Adrenal gland (tissue), 19 donors: ENCODE measurements at places on chromosomes 12 and 14. TPM values are rescaled to one million over a fixed set of nuclear protein-coding genes. Genes with fewer than 3 reads are reported as not detected.

The HELB gene
- total RNA-seq, result 5.4 TPM

The ZDHHC22 gene
- total RNA-seq, result not detected

The GRIP1 gene
- total RNA-seq, result 1.00 TPM

The NRIP2 gene
- total RNA-seq, result 6.0 TPM

The IQSEC3 gene
- 0.13 TPM for total RNA-seq

The SSPN gene
- 27.3 TPM for total RNA-seq

The ITGA5 gene
- 75.4 TPM for total RNA-seq

DNA sequence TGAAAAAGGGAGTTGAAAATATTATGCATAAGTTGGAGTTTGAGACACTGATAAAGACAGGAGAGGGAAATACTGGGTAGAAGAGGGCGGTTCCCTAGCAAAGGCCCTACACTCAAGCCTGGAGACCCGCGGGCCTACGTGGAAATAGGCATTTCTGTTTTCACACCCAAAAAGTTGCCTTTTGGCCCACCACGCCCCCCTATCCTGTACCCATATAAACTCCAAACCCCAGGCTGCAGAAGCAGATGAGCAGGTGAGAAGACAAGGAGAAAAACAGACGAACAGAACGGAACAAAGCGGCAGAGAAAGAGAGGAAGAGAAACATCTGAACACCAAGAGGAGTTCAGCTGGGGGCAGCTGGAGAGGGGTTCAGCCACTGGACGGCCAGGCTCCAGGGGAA lies 177.9 kb downstream of the GALC start:
- no peaks in the 10 kb centered on the region for H3K36me3 ChIP-seq
- no peaks in the 10 kb centered on the region for H3K4me1 ChIP-seq
- no peak overlapping the region for H3K27ac ChIP-seq
- no peak overlapping the region for H3K4me3 ChIP-seq
- DNase-seq, result no peak
- no peaks in the 10 kb centered on the region for H3K27me3 ChIP-seq

- H3K36me3 ChIP-seq, result no peaks in the 10 kb centered on the region
- peak overlapping the region; percentile 76 for H3K4me3 ChIP-seq
- DNase-seq, result no peak
These were observed 596 bp upstream of the BICD1 start for GRCh38 chr12:32105986-32106516.

GRCh38 chr14:39228509-39229221 lies 5.0 kb upstream of the MIA2 start:
- no peak overlapping the region for H3K27ac ChIP-seq
- H3K4me1 ChIP-seq, result no peaks in the 10 kb centered on the region
- no peak overlapping the region for H3K4me3 ChIP-seq
- DNase-seq, result no peak
- H3K27me3 ChIP-seq, result no peaks in the 10 kb centered on the region
- H3K36me3 ChIP-seq, result no peaks in the 10 kb centered on the region

- H3K27ac ChIP-seq, result no peak overlapping the region
- H3K4me1 ChIP-seq, result no peaks in the 10 kb centered on the region
- no peak overlapping the region for H3K4me3 ChIP-seq
- H3K27me3 ChIP-seq, result no peaks in the 10 kb centered on the region
These were observed 17.1 kb upstream of the SERPINA1 start for GRCh38 chr14:94405486-94405885.

DNA sequence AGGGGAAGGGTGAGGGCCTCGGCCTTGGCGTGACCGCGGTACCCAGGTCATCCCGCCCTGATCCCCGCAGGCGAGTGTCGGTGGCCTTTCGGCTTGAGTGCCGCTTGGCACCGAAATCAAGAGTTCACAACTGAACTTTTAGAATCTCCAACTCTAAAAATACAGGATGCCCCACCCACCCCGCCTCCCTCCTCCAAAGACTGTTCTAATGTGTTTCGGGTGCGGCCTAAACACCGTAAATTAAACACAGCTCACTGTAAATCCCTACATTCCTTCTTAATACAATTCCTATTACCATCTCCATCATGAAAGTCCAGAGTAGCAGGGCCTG lies 11.4 kb downstream of the SCNN1A start:
- DNase-seq, result no peak
- no peaks in the 10 kb centered on the region for H3K36me3 ChIP-seq
- H3K4me3 ChIP-seq, result no peak overlapping the region

GRCh38 chr12:123041811-123042655 lies 61.6 kb downstream of the ARL6IP4 start:
- H3K36me3 ChIP-seq, result no peaks in the 10 kb centered on the region
- H3K4me1 ChIP-seq, result peaks cover 19% of the 10 kb centered on the region
- no peaks in the 10 kb centered on the region for H3K27me3 ChIP-seq
- DNase-seq, result no peak
- no peak overlapping the region for H3K4me3 ChIP-seq

- no peaks in the 10 kb centered on the region for H3K36me3 ChIP-seq
- no peaks in the 10 kb centered on the region for H3K27me3 ChIP-seq
- DNase-seq, result no peak
These were observed 520.5 kb downstream of the GLT1D1 start for GRCh38 chr12:129373746-129374145.

DNA sequence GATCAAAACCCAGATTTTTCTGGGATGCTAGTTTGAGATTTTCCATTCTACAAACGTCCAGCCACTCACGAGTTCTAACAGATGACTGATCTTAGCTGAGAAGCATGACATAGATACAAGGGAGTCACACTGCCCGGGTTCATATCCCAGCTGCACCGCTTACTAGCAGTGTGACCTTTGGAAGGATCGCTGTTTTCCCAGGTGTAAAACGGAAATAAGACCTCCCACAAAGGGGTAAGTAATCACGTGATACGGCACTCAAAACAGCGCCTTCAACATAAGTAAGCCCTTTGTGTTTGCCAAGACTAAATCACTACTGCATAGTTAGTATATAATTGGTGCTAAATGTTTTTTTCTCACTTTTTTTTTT lies 624 bp upstream of the PWP1 start:
- H3K36me3 ChIP-seq, result peaks cover 19% of the 10 kb centered on the region
- H3K27ac ChIP-seq, result no peak overlapping the region
- peak overlapping the region; percentile 98 for H3K4me3 ChIP-seq
- no peaks in the 10 kb centered on the region for H3K27me3 ChIP-seq
- H3K4me1 ChIP-seq, result peaks cover 21% of the 10 kb centered on the region
- DNase-seq, result peak; percentile 20

- H3K27me3 ChIP-seq, result no peaks in the 10 kb centered on the region
- no peak overlapping the region for H3K27ac ChIP-seq
- no peak overlapping the region for H3K4me3 ChIP-seq
- DNase-seq, result no peak
- no peaks in the 10 kb centered on the region for H3K36me3 ChIP-seq
- H3K4me1 ChIP-seq, result no peaks in the 10 kb centered on the region
These were observed 36.6 kb upstream of the PIK3C2G start for GRCh38 chr12:18224745-18225144.

DNA sequence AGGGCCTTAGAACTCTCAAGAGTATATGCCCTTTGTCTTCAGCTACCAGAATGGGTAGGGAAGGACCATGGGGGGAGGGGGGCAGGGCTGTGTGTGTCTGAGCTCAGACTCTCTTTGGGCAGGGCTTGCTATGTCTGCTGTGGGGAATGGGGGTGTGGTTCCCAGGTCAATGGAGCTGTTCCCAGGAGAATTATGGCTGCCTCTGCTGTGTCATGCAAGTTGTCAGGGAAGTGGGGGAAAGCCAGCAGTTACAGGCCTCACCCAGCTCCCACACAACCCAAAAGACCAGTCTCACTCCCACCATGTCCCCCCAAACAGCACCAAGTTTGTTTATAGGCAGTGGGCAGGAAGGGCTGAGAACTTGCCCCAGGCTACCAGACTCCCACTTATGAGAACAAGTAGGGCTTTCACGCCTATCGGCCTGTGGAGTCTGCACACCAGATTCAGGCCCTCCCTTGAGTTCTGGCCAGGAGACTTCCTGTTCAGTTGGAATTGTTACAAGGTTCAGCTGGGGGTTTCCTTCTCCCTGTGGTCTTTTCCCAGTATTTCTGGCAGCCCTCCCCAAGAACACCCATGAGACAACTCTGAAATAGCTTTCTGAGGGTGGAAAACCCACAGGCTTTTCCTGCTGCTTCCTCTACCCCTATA lies 6.1 kb upstream of the SERPINA11 start:
- no peak overlapping the region for H3K27ac ChIP-seq
- H3K27me3 ChIP-seq, result no peaks in the 10 kb centered on the region
- H3K4me3 ChIP-seq, result no peak overlapping the region

DNA sequence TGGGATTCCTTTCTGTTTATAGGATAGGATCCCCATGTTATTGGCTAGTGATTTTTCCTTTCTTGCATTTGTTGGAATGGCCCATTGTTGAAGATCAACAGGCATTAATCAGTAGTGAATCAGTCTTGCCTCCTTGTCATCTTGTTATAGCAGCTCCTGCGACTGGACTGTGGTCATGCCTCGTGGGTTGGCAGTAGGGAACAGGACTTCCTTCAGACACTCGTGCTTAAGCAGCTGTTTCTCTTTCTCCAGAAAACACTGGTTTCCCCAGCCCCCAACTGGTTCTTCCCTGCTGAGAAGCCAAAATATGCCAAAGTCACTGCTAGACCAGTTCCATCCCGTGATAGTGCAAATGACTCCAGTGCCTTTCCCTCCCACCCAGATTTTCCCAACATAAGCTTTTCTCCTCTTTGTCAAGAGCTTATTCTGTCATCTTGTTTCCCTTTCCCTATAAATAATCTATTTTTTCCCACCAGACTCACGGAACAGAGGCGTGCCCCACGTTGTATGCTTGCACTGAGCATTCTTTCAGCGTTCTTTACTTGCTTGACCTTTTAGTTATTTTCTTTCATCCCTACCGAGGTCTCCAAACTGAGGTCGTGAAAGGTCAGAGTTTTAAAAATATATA lies 83.5 kb downstream of the SAMD4A start:
- H3K4me3 ChIP-seq, result no peak overlapping the region
- peaks cover 20% of the 10 kb centered on the region for H3K4me1 ChIP-seq
- peak; percentile 49 for DNase-seq
- no peaks in the 10 kb centered on the region for H3K36me3 ChIP-seq

DNA sequence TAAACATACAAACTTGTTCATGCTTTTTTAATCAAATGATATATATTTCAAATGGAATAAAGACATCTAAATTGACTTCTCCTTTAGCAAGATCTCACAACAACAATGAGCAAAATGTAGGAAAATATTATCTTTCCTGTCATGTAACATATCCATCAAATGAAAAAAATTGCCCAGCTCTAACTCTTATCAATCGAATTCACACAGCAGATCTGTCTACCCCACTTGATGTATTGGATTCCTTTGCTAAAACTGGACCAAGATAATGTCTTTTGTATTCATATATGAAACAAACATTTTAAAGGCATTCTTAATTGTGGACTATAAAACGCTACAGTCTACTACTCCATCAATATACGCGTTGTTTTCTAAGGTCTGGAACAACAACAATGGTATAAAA lies 218.0 kb downstream of the SOX5 start:
- no peaks in the 10 kb centered on the region for H3K36me3 ChIP-seq
- no peaks in the 10 kb centered on the region for H3K4me1 ChIP-seq
- no peaks in the 10 kb centered on the region for H3K27me3 ChIP-seq

- DNase-seq, result no peak
- H3K4me3 ChIP-seq, result no peak overlapping the region
- no peaks in the 10 kb centered on the region for H3K4me1 ChIP-seq
- H3K27ac ChIP-seq, result no peak overlapping the region
- H3K27me3 ChIP-seq, result no peaks in the 10 kb centered on the region
- H3K36me3 ChIP-seq, result no peaks in the 10 kb centered on the region
These were observed 745.5 kb downstream of the TMTC2 start for GRCh38 chr12:83432176-83432719.

DNA sequence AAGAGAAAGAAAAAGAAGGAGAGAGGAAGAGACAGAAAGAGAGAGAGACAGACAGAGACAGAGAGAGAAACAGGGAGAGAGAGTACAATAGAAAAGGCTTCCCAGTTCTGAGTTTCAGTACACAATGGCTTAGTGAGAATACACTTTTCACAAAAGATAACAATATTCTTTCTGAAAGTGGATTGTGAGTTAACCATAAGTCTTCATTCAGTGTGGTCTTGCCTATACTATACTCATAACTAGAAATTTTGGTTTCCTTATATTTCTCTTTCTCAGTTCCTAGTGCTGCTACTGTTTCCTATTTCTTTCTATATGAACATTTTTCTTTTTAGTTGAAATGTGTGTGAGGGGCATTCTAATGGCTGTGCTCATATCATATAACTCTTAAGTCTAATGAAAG lies 9.3 kb downstream of the CD163L1 start:
- no peak for DNase-seq
- H3K4me1 ChIP-seq, result no peaks in the 10 kb centered on the region
- H3K4me3 ChIP-seq, result no peak overlapping the region
- no peaks in the 10 kb centered on the region for H3K27me3 ChIP-seq
- H3K36me3 ChIP-seq, result no peaks in the 10 kb centered on the region

- DNase-seq, result no peak
- H3K4me3 ChIP-seq, result no peak overlapping the region
- H3K27ac ChIP-seq, result no peak overlapping the region
- H3K27me3 ChIP-seq, result no peaks in the 10 kb centered on the region
- H3K36me3 ChIP-seq, result no peaks in the 10 kb centered on the region
- H3K4me1 ChIP-seq, result peaks cover 44% of the 10 kb centered on the region
These were observed 55.9 kb upstream of the TMCC3 start for GRCh38 chr12:94706250-94706661.

GRCh38 chr12:89080793-89081465 lies 271.4 kb downstream of the DUSP6 start:
- no peak overlapping the region for H3K4me3 ChIP-seq
- no peak overlapping the region for H3K27ac ChIP-seq
- no peaks in the 10 kb centered on the region for H3K4me1 ChIP-seq
- H3K27me3 ChIP-seq, result no peaks in the 10 kb centered on the region
- no peaks in the 10 kb centered on the region for H3K36me3 ChIP-seq

DNA sequence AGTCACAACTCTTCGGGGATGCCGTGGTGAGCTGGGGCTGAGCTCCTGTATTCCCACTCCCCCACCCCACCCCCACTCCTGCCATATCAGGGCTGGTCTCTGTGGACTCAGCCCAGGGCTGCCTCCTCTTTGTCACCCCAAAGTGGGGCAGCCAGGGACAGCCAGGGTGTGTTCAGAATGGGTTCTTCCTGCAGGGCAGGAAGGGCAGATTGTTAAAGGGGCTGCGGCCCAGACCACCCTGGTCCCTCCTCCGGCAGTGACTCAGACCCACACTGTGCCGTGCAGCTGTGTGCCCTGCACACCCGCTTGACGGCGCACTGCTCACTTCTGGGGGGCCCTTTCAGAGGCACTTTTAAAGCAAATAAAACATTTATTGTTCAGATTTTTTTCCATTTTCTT lies 9.3 kb downstream of the SLC48A1 start:
- H3K27ac ChIP-seq, result peak overlapping the region; percentile 15
- H3K4me1 ChIP-seq, result peaks cover 20% of the 10 kb centered on the region
- DNase-seq, result no peak
- H3K4me3 ChIP-seq, result no peak overlapping the region
- H3K27me3 ChIP-seq, result no peaks in the 10 kb centered on the region
- peaks cover 57% of the 10 kb centered on the region for H3K36me3 ChIP-seq

- peaks cover 35% of the 10 kb centered on the region for H3K4me1 ChIP-seq
- H3K4me3 ChIP-seq, result no peak overlapping the region
- DNase-seq, result no peak
- H3K27me3 ChIP-seq, result no peaks in the 10 kb centered on the region
These were observed 22.2 kb downstream of the UBE2N start for GRCh38 chr12:93419388-93420034.
